ENCODE measurements at places on chromosomes 4 and X.

DNA sequence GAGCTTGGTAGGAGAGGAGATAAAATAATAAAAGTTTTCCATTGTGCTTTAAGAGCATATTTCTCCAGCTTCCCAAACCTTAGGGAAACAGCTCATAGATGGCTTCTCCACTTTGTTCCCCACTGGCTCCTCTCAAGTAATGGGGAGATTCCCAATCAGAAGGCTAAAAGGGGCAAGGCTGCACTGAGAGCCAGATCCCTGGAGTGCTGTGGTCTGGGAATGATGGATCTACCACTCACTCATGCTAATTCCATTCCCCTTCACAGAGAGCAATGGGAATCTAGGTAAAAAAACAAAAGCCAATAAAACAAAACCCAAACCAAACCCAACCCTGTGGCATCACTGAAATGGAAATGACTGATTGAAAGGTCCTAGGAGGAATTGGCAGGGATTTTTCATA lies 219.7 kb upstream of the MBNL3 start:
- DNase-seq, result no peak

- DNase-seq, result no peak
Observed at GRCh38 chr4:188403272-188403671, 264.0 kb downstream of the TRIML1 start.

GRCh38 chrX:84709987-84710386 lies 207.7 kb upstream of the HDX start:
- DNase-seq, result no peak

DNA sequence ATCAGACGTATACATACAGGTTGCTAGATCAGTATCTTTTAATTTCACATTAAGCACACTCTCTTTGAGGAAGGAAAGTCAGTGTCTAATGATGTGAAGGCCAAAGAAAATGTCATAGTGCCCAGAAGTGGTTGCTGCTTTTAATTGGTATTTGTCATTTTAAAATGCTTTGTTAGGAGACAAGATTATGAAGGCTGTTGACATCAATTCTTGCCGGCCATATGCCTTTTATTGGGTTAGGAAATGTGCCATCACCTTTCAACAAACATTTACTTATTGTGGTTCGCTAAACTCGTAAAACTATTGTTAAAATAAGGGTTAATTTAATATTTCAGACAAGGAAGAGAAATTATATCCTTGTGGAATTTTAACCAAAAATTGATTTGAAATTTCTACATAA lies 32.2 kb downstream of the NFKB1 start:
- no peak for DNase-seq

DNA sequence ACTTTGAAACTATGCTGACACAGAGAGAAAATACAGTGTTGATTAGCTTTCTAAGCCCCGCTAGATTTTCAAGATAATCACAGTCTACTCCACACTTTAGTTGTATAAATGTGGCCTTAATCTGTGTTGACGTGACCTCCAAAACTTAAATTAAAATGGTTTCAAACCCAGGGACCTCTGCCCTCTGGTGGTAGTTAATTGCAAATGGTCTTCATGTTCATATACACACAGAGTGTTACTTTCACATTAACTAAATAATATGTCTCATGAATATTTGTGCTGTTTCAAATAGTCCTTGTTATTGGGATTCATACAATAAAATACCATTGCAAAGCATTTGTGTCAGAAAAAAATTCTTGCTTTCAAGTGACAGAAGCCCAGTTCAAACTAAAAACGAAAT lies 64.3 kb downstream of the TASL start:
- no peak for DNase-seq

- DNase-seq, result no peak
Observed at GRCh38 chr4:88478247-88478646, 21.3 kb downstream of the HERC5 start.

- DNase-seq, result no peak
Observed at GRCh38 chr4:18844726-18845125, 823.2 kb upstream of the LCORL start.

DNA sequence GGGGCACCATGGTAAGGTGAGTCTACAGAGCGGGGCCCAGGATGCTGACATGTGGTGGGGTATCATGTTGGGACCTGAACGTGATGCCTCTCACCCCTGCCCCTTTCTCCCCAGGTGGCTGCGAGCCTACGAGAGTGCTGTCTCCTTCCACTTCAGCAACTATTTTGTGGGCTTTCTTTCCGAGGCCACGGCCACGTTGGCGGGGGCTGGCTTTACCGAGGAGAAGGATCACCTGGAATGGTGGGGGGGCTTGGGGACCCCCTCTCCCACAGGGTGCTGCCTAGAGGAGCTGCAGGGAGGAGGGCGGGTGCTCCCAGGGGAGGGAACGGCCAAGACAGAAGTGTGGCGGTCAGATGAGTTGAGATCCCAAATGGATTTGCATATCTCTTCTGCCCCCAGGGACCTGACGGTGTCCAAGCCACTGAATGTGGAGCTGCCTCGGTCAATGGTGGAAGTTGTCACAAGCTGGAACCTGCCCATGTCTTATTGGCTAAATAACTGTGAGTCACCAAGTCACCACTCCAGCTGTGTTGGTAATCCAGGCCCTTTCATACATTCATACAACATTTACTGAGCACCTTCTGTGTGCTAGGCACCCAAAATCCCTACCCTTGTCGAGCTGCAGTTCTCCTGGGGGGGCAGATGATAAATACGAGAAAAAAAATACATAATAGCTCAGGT lies 5.5 kb downstream of the PORCN start:
- DNase-seq, result no peak

DNA sequence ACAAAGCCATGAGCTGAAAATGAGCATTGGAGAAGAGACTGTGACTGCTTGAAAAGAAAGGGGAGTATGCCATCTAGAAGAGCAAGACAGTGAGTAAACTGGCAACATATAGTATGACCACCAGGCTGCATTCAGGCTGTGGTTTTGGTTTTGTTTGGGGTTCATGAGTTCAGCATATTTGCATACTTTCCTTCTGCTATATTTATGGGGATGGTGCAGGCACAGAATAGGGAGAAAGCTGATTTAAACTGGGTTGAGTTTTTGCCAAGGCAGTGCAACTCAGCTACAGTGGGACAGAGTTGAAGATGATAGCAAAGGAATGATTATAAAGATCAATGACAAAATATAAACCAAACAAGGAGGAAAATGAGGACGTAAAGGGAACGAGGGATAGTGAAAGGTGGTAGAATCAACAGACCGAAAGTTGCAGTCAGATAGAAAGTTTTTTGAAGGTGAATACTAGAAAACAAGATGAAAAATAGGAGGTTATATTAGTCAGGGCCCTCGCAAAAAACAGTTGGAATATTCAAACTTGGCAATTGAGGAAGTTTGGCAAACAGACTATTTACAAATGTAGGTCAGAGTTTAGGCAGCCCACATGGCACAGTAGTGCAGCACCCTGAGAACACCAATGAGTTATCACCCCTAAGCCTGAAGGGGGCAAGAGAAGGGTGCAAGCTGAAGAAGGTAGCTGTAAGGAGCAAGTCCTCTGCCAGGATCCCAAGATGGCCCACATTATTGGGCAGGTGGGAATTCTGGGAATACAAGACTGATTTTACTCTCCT lies 114.8 kb upstream of the MAP9 start:
- no peak for DNase-seq

Data from keratinocyte (primary cell).